ENCODE measurements at places on chromosomes 4 and X.

- DNase-seq = no peak
Observed at GRCh38 chr4:121457278-121457875, 76.6 kb upstream of the QRFPR start.

GRCh38 chr4:78167510-78167909 is 110.4 kb downstream of the FRAS1 start:
- DNase-seq = no peak

GRCh38 chr4:11252149-11252548 is 176.5 kb downstream of the HS3ST1 start:
- no peak for DNase-seq

GRCh38 chr4:48420144-48420543 is 63.0 kb upstream of the SLC10A4 start:
- DNase-seq = no peak

DNA sequence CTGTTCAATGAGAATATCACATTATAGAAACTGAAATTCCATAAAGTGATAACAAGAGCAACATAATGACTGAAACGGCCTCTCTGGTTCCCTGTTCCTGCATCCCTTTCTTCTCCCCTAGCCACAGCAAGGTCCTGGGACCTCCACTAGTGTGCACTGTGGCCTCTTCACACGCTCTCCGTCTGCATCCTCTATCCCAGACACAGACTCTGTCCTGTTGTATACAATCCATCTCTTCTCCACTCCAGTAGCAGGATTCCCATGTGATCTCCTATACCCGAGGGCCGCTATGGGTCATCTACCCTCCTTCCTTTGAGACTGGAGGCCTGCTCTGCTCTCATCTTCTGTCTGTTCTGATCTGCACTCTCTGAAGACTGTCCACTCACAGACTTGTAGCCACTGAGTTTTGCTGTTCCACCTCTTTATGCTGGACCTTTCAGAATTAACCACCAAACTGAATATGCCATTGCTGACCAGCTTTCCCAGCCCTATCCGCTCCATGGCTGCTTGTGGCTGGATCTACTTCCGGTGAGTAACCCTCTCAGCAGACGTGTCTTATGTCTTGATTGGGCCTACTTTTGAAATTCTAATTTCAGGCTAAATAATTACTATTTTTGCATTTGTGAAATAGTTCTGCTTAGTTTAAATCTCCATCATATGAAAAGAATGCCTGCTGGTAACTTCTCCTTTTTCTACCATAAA is 105.1 kb upstream of the NAP1L5 start:
- no peak for DNase-seq

DNA sequence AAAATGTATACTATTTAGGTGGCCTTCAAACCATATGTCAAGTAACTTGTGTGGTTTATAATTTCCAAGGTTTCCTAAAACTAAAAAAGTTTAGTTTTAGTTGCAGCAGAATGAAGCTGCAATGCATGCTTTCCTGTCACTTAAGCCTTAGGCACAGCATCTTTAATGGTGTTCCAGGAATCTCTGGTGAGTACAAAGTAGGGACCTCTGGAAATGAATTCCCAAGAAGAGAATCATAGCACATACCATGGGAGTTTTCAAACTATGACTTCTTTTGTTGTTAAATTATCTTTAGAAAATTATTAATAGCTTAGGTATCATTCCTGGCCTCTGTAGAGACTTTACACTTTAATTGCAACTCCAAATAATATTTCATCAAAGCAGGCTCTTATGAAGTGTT is 1005.9 kb upstream of the PABPC4L start:
- DNase-seq = no peak

DNA sequence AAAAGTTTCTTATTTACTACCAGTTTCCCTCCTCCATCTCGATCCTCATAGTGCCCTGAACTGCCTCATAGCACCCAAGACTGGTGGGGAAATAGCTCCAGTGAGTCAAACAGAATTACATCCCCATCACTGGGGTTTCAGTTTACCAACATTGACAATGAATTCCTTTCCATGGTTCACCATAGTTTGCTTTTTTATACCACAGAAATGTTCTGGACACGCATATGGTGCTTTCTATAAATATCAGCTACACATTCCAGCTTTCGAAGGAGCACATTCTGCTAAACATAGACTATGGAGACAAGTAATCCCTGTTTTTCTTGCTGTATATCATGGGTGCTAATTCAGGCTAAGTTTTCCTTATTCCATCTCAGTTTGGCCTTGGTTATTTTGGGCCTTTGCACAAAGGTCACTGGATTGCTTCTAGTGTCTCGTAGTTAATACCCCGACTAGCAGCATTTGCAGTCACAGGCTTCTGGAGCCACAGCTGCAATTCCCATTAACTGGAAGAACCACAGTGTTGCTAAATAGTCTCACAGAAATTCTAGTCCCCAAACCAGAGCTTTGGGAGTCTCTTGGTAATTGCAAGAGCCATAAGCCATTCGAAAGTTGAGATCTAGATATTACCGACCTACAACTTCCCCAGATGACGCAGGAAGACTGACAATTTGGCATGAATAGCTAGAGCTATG is 53.4 kb upstream of the TRPC3 start:
- no peak for DNase-seq

DNA sequence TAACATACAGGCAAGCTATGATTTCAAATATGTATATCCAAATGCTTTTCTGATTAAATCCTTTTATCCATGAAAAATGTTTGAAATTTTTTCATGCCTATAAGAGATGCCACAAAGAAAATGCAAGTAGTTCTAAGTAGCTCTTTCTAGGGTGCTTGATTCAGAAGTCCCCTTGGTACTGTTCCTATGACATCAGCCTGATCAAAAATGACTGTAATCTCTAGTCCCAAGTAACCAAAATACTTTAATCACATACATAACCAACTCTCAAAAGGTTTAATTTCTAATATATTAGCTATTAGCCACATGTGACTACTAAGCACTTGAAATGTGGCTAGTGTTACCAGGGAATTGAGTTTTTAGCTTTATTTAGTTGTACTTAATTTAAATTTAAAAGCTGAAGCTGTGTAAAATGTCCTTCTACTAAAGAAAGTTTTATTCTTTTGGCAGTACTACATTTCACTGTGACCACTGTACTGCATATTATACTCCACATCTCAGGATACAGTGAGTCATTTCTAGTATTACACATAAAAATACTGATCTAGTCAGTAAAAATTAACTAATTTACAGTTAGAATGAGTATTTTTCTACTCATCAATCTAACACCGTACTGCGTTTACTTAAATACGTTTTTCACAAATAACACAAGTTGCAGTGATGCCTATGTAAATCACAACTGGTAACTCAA is 33.9 kb downstream of the FBXW7 start:
- no peak for DNase-seq
